Brain microvascular endothelial cell (primary cell): ENCODE measurements at places on chromosomes 6 and 20.

GRCh38 chr20:37880726-37881591, 22.0 kb upstream of the VSTM2L start:
- DNase-seq: no peak

- no peak for DNase-seq
Measured at GRCh38 chr20:25090492-25091429, 8.8 kb upstream of the VSX1 start.

DNA sequence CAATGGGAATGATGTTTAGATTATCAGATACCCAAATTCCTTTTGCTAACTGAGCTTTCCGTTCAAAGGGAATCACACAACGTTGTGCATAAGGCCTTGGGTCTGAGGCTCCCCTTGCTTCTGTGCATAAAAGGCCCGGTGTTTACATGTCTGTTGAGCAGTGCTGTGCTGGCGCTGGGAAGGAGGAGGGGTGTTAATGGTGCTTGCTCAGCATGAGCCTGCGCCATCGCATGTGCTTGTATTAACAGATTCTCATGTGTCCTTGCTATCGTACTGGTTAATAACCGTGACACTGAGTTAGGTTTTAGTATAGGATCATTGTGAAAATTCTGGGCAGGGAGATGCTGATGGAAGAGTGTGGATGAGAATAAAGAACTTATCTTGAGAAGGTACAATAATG, 62.3 kb upstream of the TRAF3IP2 start:
- DNase-seq: no peak

DNA sequence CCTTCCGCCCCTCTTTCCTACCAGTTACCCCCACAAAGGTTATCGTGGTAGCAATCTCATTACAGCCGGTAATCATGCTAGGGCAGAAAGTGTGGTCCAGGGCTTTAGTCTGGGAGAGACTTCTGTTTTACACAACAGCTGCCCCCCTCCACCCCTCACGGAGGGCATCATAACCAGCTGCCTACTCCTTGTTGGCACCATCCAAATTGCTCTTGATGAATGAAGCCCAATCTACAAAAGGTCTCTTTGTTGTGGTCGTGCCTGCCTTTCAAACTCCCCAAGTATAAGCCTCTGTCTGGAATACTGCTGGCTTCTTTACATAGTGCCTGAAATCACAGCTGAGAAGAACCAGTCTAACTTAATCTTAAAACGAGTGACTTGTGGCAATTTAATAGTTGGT, 157.9 kb downstream of the INSM1 start:
- no peak for DNase-seq

- no peak for DNase-seq
Measured at GRCh38 chr20:19112828-19113227, 99.6 kb upstream of the SLC24A3 start.

- no peak for DNase-seq
Measured at GRCh38 chr6:133681891-133682290, 207.0 kb upstream of the TCF21 start.
